Central memory CD4-positive, alpha-beta T cell (primary cell): ENCODE measurements at places on chromosomes 5 and 9.

GRCh38 chr5:132086277-132086794 lies 12.7 kb downstream of the CSF2 start:
- no peak for DNase-seq

- DNase-seq, result no peak
Measured at GRCh38 chr5:3671337-3671736, 75.7 kb downstream of the IRX1 start.

DNA sequence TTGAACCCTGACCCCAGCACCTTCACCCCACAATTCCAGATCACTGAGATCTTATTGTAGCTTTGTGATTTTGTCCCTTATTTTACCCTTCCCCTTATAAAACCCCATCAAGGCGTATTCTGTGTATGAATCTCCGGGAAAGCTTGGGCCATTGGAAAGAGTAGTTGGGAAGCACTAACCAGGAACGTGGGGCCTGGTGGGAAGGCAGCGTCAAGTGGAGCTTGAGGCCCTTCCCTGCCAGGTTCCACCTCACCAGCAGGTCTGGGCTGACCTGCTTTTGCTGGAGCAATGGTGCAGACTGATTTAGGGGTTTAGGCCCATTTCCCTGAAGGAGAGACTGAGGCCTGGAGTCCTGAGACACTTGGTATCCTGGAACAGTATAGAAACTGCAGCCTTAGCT lies 9.3 kb downstream of the PHF2 start:
- no peak for DNase-seq

GRCh38 chr5:35294976-35295375 lies 64.7 kb upstream of the PRLR start:
- no peak for DNase-seq

GRCh38 chr5:169229342-169229892 lies 71.5 kb downstream of the SLIT3 start:
- no peak for DNase-seq

DNA sequence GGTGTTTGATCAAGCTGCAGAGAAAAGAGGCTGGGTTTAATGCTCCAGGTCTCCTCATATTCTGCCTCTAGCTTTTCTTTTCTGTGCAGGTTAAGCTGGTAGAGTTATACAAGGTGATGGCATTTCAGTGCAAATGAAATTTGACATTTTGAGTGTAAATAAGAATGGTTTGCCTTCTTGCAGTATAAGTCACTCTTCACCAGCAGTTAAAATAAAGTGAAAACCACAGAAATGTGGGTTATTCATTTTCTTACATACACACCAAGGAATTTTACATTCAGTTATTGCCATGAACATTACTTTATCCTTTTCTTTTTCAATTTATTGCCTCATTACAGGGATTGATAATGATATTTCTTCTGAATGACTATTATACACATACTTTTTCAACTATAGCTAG lies 337.5 kb upstream of the PCSK5 start:
- no peak for DNase-seq

GRCh38 chr5:126752081-126752785 lies 24.7 kb upstream of the LMNB1 start:
- no peak for DNase-seq

- DNase-seq, result no peak
Measured at GRCh38 chr5:37234288-37234687, 14.9 kb downstream of the CPLANE1 start.
